Foreskin fibroblast (primary cell): ENCODE measurements at places on chromosomes 1 and 21.

- DNase-seq, result no peak
Observed at GRCh38 chr1:217052196-217052595, 329.0 kb upstream of the ESRRG start.

- peak; percentile 77 for DNase-seq
Observed at GRCh38 chr1:77825131-77825709, 45.8 kb downstream of the MIGA1 start.

DNA sequence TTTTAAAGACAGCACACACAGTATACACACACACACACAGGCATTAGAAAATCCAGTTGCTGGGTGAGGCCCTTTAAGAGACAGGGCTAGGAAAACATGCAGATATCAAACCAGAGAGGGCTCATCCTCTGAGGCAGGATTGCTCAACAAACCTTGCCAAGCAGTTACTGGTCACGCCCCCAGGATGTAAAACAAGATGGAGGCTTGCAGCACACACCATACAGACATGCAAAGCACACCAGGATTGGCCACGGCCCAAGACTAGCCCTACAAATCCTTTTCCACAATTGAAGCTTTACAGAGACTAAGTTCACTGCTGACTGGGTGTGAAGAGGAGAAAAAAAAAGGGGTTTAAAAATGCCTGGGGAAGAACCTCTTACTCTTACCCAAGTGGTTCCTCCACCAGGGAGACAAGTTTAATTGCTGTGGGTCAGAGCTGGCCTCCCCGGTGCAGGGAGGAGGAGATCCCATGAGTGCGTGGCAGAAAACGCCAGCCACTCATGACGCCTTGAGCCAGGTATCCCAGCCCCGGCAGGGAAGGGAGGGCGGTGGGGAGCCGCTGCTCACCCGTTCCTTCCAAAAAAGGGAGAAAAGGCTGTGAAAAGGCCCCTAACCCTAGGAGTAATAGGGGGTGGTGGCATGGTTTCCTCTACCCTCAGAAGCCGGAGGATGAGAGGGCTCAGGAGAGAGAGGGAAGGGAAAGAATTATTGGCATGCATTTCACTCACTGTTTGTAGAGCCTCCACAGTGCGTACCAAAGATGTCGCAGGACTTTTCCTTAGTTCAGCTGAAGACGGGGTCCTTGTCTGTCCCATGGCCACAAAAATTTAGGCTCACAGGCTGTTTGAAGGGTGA lies 594.6 kb upstream of the ZP4 start:
- no peak for DNase-seq

- no peak for DNase-seq
Observed at GRCh38 chr21:39637197-39637970, 24.6 kb downstream of the B3GALT5 start.

- no peak for DNase-seq
Observed at GRCh38 chr1:183604815-183605214, 14.6 kb upstream of the NCF2 start.

- DNase-seq, result peak; percentile 80
Observed at GRCh38 chr1:21439721-21440629, at the start of gene NBPF3. Gene NBPF3 (plus strand): TSS chr1:21440137. CDS start chr1:21445087, 4,950 bp downstream.

DNA sequence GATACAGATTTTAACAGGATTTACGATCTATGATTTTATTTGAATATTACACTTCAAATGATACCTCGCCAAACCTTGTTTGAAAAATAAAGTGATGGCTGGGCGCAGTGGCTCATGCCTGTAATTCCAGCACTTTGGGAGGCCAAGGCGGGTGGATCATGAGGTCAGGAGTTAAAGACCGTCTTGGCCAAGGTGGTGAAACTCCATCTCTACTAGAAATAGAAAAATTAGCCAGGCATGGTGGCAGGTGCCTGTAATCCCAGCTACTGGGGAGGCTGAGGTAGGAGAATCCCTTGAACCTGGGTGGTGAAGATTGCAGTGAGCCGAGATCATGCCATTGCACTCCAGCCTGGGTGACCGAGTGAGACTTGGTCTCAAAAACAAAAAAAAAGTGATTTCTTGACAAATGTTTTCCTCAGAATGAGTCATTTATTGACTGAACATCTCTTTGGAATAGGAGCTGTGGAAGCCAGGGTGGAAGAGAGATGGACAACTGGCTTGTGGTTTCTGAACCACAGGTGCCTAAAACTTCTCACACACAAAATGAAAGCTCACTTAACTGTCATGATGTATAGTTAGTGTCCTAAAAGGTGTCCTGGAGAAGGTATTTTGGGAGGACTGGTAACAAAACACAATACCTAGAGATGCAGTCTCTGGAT lies 11.9 kb downstream of the PKNOX1 start:
- DNase-seq, result no peak

DNA sequence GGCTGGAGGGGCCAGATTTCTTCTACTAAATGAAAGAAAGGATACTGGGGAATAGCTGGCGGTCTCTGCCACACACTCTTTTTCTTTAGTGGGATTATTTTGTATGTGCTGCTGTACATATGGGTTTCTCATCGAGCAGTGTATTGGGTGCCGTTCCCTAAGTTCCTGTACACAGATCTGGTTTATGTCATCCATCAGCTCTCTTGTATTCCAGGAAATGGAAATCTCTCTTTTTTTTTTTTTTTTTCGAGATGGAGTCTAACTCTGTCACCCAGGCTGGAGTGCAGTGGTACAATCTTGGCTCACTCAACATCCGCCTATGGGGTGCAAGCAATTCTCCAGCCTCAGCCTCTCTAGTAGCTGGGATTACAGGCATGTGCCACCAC lies 27.0 kb upstream of the NID1 start:
- no peak for DNase-seq

GRCh38 chr1:233675446-233675845 lies 61.5 kb downstream of the KCNK1 start:
- no peak for DNase-seq

- no peak for DNase-seq
Observed at GRCh38 chr21:35825370-35826353, 234.7 kb downstream of the SETD4 start.

- peak; percentile 49 for DNase-seq
Observed at GRCh38 chr1:53134961-53135734, 7.3 kb downstream of the SLC1A7 start.

GRCh38 chr1:230899841-230900251 lies 31.5 kb upstream of the C1orf198 start:
- DNase-seq, result no peak
